Epithelial cell of umbilical artery (primary cell): ENCODE measurements at places on chromosomes 3 and 15. TPM values are rescaled to one million over a fixed set of nuclear protein-coding genes. Genes with fewer than 3 reads are reported as not detected.

The CAND2 gene
- 5.2 and 5.5 TPM in 2 replicates for total RNA-seq

The SLC28A1 gene
- total RNA-seq, result not detected in 2 replicates

The FMN1 gene
- under 0.01 and 0.15 TPM in 2 replicates for total RNA-seq

The ZNF80 gene
- total RNA-seq, result not detected in 2 replicates

The HIGD2B gene
- not detected in 2 replicates for total RNA-seq

The NAA80 gene
- 1.7 and 2.6 TPM in 2 replicates for total RNA-seq

The ESYT3 gene
- total RNA-seq, result under 0.01 TPM in 1 of 2 replicates, not detected in the other

The MCTP2 gene
- total RNA-seq, result not detected in 2 replicates
